SK-N-DZ (cell line): ENCODE measurements at places on chromosomes 6 and 20.

- DNase-seq = peak; percentile 70
Observed at GRCh38 chr20:2729791-2730190, 37.2 kb downstream of the EBF4 start.

DNA sequence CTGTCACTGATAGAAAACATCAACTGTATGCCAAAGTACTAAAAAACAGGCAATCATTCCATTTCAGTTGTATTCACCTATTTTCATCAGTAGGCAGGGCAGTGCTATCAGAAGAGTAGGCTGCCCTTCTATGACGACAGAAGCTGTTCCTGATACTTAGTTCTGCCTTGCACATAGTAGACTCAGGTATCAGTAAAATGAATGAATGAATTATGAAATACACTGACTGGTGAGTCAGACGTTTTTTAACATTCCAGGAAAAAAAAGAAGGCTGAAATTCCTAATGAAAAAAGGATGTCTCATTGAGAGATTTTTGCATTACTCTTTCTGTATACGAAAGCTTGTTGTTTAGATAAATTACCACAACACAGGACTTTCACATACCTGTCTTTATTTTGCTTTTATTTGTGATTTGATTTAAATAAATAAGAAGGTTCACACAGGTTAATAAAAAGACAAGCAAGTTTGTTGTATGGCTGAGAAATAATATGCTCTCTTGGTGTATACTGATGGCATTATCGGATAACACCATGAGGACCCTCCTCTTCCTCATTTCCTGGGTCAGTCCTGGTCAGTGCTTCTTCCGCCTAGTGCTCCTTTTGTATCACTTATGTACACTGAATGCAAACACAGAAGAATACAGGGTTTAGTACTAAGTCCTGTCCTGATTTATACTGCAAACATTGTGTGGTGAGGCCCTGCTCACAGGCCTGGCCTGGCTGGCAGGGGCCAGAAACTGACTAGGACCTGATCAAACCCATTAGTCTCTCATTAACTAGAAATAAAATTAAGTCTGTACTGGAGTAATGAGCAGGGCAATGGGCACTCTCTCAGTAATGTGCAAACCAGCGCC is 39.4 kb upstream of the SPDEF start:
- no peak for DNase-seq

DNA sequence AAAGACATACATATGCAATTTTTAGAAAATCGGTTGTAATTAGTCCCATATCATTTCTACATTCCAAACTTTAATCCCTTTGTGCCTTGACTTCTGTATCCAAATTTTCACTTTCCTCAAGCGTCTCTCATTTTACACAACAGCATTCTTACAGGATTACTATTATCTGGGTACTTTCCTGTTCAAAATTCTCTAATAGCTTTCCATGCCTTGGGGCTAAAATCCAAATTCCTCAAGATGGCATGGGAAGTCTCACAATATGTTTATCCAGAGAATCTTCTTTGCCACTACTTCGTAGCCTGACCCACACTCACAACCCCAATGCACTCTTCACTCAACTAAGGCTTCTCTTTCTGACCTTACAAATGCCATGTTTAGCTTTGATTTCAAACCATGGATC is 125.0 kb downstream of the TBX18 start:
- DNase-seq = no peak

DNA sequence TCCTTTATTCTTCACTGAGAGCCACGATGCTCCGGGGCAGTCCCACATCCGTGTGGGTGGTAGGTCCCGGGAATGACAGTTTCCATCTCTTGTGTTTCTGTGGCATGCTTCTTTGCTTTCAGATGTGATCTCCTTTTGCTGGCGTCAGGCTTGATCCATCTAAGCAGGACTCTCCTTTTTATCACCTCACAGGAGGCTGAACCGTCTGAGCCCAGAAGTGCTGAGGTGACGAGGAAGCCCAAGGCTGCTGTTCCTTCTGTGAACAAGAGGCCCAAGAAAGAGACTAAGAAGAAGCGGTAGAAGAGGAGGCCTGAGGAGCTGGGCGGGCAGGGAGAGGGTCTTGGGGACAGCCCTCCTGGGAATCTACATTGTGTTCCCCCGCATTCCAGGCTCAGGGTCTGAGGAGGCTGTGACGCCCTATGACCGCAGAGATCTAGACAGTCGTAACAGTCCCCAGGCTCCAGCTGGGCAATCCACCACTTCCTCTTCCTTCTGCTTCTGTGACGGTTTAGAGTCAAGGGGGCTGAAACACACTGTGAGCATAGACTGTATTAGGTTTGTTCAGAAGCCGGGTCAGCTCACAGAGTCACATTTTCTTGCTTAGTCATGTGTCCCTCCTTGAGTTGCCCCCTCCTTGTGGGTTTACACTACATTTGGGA is 26.8 kb downstream of the MANBAL start:
- DNase-seq = no peak

DNA sequence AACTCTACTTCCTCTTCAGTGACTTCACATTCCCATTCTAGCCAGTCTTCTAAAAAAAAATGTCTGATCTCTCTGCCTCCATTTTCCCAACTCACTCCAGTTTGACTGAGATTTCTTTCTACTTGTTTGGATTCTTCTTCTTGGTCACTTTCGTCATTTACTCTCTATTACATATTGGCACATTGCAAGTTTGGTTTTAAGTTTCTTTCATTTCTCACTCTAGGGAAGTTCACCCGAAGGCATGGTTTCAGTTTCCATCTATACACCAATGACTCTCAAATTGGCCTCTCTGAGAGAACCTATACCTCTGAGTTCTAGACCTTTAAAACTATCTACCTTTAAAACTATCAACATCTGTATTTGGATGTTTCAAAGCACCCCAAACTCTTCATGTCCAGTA is 51.3 kb downstream of the CD109 start:
- no peak for DNase-seq

DNA sequence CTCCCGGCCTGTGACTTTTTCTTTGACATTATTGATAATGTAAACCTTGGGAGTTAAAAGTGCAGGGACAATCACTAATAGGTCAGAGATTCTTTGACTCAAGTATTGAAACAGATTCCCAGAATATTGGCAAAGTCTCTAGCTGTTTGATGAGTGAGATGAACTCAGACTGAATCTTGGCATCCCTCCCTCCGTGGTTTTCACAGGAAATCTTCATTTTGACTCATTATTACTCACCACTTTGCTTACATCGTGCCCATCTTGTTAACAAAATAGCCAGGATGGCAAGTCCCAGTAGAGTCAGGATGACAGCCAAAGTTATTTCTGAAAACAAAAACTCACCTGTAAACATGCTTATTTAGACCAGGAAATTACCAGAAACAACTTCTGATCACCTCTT is 2.0 kb downstream of the TSBP1 start:
- no peak for DNase-seq
